Stimulated activated CD4-positive, alpha-beta T cell treated with anti-CD3 and anti-CD28 coated beads, Interleukin-1b, Interleukin-23, amount 100 ng/mL, for 1 hour (primary cell): ENCODE measurements at places on chromosomes 13 and 19.

- DNase-seq: no peak
Measured at GRCh38 chr13:31982540-31982939, 49.0 kb upstream of the FRY start.

DNA sequence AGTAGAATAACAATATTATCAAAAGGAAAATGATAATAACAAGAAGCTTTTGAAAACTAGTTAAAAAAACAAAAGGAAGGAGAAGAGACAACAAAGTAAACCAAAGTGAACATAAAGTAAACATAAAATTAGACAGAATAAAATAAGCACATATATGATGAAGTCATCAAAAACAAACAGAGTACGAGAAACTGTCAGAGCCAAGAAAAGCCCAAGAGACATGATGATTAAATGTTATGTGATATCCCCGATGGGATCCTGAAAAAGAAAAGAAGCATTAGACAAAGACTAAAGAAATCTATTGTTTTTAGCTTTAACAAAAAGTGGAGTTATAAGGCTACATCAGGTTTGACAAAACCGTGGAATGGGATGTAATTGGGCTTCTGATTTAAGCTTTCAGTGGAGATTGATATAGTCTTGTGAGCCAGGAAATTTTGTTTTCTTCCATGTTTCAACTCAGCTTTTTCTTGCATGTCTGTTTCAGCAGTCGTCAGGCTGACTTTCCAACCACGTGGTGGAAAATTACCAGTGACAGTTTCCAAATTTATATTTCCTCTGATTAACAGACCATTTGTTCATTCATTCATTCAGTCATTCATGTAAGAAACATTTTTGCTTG lies 64.9 kb downstream of the KL start:
- no peak for DNase-seq

- no peak for DNase-seq
Measured at GRCh38 chr19:572743-573518, 535 bp downstream of the BSG start.

DNA sequence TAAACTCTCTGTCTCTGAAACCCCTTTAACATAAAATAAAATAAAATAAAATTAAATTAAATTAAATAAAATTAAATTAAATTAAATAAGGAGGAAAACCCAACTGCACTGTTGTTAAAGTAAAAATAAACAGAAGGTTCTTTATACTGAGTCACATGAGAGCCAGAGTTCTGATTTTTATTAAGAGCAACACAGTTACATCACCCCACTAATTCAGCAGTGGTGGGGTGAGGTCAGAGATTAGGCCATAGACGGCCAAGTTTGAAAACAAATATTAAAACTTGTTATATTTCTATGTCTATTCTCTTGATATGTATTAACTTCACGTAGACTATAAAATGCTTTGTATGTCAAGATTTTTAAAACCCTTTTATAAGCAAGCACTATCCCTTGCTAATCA lies 59.5 kb downstream of the MYCBP2 start:
- DNase-seq: no peak

DNA sequence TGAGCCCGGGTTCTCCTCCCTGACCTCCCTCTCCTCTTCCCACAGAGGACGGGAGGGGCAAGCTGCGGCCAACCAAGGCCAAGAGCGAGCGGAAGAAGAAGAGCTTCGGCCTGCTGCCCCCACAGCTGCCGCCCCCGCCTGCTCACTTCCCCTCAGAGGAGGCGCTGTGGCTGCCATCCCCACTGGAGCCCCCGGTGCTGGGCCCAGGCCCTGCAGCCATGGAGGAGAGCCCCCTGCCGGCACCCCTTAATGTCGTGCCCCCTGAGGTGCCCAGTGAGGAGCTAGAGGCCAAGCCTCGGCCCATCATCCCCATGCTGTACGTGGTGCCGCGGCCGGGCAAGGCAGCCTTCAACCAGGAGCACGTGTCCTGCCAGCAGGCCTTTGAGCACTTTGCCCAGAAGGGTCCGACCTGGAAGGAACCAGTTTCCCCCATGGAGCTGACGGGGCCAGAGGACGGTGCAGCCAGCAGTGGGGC lies 162.2 kb downstream of the KDM4B start:
- DNase-seq: no peak

GRCh38 chr19:3476830-3477229 lies 3.5 kb downstream of the SMIM24 start:
- no peak for DNase-seq

GRCh38 chr13:86020351-86021002 lies 221.3 kb upstream of the SLITRK6 start:
- no peak for DNase-seq
